ENCODE measurements at places on chromosomes 13 and 19. TPM values are rescaled to one million over a fixed set of nuclear protein-coding genes. Genes with fewer than 3 reads are reported as not detected.

DNA sequence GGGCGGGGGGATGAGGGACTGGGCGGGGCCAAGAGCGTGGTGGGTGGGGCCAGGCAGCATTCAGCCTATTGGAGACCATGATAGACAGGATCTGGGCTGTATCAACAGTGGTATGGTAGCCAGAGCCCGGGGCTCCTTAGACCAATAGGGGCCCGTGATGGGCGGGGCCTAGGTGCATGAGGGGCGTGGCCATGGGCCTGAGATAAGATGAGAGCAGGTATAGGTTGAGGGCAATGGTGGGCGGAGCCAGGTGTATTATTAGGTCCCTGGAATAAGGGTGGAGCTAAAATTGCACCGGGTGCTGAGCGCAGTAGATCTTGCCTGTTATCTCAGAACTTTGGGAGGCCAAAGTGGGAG, 5.3 kb downstream of the ABCA7 start:
- no peak for DNase-seq

The RFX1 gene
- 0.38 TPM for polyA plus RNA-seq

The EMP3 gene
- polyA plus RNA-seq: 227 TPM

- no peak for DNase-seq
Measured at GRCh38 chr13:24911133-24911908, 147.4 kb downstream of the RNF17 start.

The TEX101 gene
- not detected for polyA plus RNA-seq

The BCKDHA gene
- polyA plus RNA-seq: 15.3 TPM

The PEG3 gene
- 0.01 TPM for polyA plus RNA-seq

- no peak for DNase-seq
Measured at GRCh38 chr19:47003611-47004465, 15.8 kb upstream of the NPAS1 start.

- DNase-seq: no peak
Measured at GRCh38 chr19:45086480-45086879, 6.5 kb upstream of the PPP1R37 start.

DNA sequence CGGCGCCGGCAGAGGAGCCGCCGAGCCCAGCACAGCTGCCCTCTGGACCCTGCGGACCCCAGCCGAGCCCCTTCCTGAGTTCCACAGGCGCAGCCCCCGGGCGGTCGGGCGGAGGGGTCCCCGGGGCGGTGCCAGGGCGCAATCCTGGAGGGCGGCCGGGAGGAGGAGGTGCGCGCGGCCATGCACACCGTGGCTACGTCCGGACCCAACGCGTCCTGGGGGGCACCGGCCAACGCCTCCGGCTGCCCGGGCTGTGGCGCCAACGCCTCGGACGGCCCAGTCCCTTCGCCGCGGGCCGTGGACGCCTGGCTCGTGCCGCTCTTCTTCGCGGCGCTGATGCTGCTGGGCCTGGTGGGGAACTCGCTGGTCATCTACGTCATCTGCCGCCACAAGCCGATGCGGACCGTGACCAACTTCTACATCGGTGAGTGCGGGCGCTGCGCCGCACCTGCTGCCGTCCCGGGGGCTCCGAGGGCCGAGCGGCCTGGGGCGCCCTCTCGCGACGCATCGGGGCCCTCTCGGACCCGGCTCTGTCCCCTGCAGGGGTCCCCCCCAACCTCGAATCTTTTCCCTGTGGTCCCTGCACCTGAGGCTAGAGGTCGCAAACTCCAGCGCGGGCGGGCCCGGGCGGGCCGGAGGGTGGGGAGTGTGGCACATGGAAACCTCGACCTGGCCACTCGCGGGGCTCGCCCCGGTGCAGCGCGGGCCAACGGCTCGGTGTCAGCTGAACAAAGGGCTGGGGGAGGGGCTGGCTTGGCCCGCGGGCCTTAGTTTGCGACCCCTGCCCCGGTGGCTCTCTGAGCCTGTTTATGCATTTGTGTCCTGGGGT, at the start of gene KISS1R:
TSS of gene KISS1R (plus strand) at position 11 of the 829 bp plus-strand sequence. CDS start at position 181, 170 bp downstream.
- no peak for DNase-seq

The MBOAT7 gene
- 63.2 TPM for polyA plus RNA-seq

All from AG04450 (cell line).